Fibroblast of villous mesenchyme (primary cell): ENCODE measurements at places on chromosomes 6 and 20. TPM values are rescaled to one million over a fixed set of nuclear protein-coding genes. Genes with fewer than 3 reads are reported as not detected.

GRCh38 chr6:142802124-142802523 is 142.9 kb downstream of the HIVEP2 start:
- peak; percentile 91 for DNase-seq

GRCh38 chr6:124655866-124656265 is 306.4 kb upstream of the RNF217 start:
- no peak for DNase-seq

DNA sequence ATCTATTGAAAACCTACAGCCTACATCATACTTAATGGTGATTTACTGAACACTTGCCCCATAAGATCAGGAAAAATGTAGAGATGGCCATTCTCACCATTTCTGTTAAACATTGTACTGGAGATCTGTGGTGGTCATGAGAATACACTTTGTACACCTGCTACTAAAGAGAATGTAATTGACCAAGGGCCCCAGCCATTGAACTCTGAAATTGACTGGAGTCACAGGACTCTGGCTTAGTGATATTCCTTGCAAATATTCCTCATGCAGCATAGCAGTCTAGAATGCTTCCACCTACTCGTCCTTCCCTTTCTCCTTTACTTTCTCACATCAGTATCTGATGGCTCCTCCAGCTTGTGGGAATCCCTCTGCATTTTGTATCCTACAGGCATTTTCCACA is 37.4 kb upstream of the SNX9 start:
- no peak for DNase-seq

GRCh38 chr6:155497273-155497672 is 41.6 kb upstream of the NOX3 start:
- no peak for DNase-seq

GRCh38 chr20:58479726-58480440 is 35.3 kb downstream of the APCDD1L start:
- DNase-seq = no peak

DNA sequence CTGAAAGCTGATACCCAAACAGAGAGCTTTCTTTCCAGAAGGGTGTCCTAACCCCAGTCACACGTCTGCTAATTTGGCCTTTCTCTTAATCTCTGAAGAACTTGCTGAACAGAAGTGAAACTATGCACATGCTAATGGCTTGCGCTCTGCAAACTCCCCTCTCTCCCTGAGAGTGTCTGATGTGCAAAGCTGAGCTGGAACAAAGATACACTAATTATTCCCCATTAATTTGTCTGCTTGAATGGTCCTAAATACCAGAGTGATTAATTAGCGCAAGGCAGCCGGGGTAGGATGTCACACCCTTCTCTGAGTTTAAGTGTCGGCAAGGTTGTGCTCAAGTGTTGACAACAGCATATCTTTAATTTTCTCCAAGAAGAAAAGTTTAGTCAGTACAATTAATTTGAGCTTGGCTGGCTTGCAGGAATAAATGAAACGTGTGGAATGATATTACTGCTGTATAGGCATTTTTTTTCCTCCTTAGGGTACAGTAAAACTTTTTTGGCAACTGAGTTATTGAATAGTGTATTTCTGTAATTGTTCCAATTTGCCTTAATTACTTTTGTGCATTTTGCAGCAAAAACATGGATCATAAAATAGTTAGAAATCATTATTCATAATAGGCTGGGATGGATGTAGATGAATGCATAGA is 715.9 kb upstream of the POU3F2 start:
- DNase-seq = no peak

DNA sequence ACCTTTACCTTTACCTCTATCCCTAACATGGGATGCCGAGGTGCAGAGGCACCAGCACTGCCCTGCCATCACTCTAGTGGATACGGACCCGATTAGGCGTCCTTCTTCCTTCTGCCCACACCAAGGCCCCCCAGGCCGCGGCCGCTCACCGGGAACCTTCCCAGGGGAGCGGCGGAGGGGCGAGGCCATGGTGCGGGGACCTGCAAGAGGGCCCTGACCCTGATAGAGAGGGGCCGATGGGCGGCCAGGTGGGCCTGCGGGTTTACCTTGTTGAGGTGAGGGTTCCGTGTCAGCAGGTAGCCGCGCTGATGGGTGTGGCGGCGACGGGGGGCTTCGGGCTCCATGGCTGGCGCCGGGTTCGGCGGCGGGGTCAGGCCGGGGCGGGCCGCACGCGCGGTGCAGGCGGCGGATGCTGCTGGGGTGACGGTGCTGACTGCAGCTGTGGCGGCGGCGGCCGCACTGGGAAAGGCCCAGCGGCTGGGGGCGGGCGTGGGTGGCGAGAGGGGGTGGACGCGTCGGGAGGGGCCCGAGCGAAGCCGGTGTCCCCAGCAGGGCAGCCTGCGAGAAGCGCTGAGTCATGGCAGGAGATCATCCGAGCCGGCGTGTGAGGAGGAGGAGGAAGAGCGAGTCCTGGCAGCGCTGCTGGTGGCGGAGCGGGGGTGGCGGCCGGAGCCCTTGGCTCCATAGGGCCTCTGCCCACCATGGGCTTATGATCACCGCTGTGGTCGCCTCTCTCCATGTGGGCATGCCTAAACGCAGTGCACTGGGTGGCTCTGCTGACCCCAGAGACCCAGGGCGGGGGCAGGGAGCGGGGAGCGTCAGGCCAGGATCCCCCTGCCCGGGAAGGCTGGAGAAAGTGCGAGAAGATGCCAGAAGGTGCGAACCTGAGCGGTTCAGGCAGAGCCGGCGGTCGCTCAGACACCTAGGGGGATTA is at the start of gene ME1:
TSS of gene ME1 (minus strand) at position 441 of the 934 bp plus-strand sequence. CDS start at position 344, 97 bp downstream.
- DNase-seq = peak; percentile 83

- DNase-seq = no peak
Observed at GRCh38 chr6:169785566-169785965, 34.1 kb downstream of the ERMARD start.

DNA sequence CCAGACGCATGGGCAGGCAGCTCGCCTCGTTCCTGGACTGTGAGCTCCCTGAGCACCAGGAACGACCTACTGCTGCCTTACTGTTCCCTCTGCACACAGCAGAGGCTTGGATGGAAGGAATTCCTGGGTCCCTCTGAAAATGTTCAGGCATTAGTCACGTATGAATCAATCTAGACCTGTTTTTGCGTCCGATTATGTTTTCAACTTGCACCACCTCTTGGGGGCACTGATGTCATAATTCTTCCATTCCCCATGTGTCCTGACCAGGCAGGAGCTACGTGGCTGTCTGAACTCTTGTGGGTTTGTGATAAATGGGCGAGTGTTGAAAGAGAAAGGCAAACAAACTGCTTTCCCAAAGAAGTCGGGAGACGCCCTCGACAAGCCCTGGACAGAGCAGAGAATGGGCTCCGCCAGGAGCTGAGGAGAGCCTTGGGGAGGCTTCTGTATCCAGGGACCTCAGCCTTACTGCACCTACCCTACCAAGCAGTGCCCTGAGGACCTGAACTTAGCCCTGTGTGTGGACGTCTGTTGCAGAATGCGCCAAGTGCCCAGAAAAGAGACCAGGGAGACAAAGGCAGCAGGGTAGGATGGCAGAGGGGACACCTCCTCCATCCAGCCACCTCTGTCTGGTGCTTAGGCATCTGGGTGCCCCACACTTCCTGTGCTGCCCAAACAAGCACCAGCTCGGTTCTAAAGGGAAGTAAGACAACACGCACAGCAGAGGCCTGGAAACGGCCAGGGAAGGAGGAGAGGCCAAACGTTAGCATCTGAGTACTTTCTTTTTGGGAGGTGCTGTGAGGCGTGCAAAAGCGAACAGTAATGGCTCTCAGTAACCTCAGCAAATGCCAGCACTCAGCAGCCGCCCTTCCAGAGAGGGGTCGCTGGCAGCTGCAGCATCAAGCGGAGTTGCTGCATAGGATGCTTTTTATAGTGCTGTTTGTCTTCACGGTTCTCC is 124.2 kb downstream of the LY86 start:
- peak; percentile 94 for DNase-seq

GRCh38 chr20:21836346-21836745 is 130.9 kb downstream of the PAX1 start:
- DNase-seq = no peak

GRCh38 chr6:109379711-109380110 is 2.6 kb downstream of the CD164 start:
- DNase-seq = peak; percentile 24

- no peak for DNase-seq
Observed at GRCh38 chr6:51005779-51006178, 187.1 kb downstream of the TFAP2B start.

- DNase-seq = peak; percentile 93
Observed at GRCh38 chr6:72950114-72950860, 275.0 kb downstream of the KHDC1L start.

DNA sequence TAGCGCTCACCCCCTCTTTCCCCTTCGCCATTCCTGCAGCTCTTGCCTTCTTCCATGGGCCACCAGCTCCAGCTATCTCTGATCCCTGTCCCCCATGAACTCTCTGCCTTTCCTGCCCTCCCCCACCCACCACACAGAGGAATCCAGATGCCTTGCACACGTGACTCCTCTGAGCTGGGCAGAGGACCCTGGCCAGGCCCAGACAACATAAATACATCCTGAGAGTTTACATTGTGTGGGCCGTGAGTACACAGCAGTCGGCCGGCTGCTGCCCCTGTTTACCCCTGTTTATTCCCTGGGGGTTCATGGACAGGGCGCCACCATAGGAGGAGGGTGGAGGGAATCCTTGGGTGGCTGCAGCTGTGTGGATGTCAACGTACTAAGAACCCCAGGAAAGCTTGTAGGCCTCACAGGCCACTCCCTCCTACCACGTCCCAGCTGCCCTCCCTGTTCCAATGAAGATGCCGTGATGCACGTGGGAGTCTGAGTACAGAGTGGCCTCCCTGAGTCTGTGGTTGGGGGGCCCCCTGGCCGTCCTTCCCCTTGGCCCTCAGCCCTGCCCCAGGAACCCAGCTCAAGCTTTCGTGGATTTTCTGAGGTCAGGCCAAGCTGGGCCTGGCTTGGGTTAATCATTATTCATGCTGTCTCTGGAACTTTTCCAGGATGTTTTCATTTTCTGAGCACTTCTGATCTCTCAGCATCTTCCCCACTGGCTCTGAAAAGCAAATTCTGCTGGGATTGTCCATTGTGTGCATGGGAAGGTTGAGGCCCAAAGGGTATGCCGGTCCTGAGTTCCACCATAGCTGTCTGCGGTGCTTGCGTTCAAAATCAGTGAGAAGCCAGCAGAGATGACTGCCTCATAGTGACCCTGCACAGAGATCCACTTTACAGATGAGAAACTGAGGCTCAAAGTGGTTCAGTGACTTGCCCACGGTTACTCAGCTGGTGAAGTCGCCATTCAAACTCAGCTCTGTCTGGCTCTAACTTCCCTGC is 136.3 kb downstream of the MRPL14 start:
- DNase-seq = peak; percentile 97

DNA sequence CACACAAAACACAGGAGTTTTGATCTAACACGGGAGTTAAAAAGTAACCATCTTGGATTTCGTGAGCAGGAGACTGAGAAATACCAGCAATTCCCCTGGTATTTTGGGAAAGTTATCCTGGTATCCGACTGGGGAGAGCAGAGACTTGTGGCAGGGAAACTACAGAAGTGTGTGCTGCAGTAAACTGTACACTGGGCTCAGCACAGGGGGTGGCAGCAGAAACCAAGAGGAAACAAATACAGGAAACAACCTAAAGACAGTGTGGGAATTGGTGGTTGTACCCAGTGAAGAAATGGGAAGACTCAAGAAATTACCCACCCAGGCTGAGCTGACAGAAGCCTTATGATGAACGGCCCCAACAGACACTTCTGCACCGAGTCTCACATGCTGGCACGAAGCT is 109.8 kb downstream of the CHD6 start:
- no peak for DNase-seq

- peak; percentile 61 for DNase-seq
Observed at GRCh38 chr6:122184401-122184827, 215.0 kb upstream of the HSF2 start.

DNA sequence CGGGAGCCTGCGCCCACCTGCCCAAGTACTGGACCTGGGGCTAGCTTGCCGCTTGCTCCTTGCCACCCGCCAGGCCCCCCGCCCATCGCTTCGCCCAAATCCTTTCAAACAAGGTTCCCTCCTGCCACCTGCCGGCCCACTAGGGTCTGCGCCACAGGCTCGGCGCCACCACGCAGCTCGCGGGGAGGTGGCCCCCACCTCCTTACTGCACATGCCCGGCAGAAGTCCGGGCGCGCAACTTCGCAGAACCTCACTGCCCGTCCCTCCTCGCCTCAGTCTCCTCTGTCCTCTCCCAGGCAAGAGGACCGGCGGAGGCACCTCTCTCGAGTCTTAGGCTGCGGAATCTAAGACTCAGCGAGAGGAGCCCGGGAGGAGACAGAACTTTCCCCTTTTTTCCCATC is 11.2 kb downstream of the GNAS-AS1 start:
- peak; percentile 23 for DNase-seq

DNA sequence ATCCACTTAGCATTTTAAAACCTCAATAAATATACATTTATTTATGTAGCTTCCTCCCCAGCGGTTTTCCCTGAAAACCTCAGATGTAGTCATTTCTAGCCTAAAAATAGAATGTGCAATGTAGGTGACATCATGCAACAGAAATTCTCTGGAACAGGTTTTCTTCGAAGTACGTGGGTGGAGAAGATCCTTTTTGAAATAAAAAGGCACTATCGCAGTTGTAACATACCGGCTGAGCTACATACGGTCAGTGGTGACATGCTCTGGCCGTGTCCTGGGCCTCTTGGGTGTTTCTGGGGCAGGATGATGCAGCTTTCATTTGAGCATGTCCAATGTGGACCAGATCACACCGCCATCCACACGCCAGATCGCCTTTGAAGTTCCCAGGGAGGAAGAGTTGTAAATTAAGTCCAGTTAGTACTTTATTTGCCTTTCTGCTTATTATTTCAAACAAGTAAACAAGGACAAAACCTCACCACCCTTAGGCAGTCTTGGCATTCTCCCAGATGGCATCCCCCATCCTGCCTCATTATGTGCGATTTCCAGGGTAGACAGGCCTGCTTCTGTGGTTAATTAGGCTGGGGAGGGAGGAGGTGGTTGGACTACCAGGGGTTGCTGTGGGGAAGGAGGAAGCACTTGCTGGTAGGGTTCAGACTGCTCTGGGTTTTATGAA is 109.5 kb upstream of the CLDN20 start:
- DNase-seq = peak; percentile 84

GRCh38 chr6:168322966-168323365 is 3.4 kb upstream of the DACT2 start:
- DNase-seq = no peak

- no peak for DNase-seq
Observed at GRCh38 chr6:135267085-135267484, 86.0 kb downstream of the MYB start.

Gene ZBTB46
- total RNA-seq = 13.8 and 21.3 TPM in 2 replicates

Gene CTNNBL1
- 19.3 and 23.3 TPM in 2 replicates for total RNA-seq

Gene RNF182
- 3.2 and 6.9 TPM in 2 replicates for total RNA-seq

Gene POPDC3
- 17.7 and 19.4 TPM in 2 replicates for total RNA-seq

Gene DNAH8
- total RNA-seq = under 0.01 and 0.32 TPM in 2 replicates
